ENCODE measurements at places on chromosomes 13 and 19.

- DNase-seq = no peak
Measured at GRCh38 chr13:70191034-70191433, 82.8 kb upstream of the KLHL1 start.

GRCh38 chr19:13099073-13099999 lies 3.3 kb downstream of the LYL1 start:
- DNase-seq = no peak

GRCh38 chr13:44218501-44219240 lies 155.0 kb upstream of the SERP2 start:
- DNase-seq = no peak

GRCh38 chr19:8071912-8072311 lies 19.4 kb downstream of the CCL25 start:
- no peak for DNase-seq

DNA sequence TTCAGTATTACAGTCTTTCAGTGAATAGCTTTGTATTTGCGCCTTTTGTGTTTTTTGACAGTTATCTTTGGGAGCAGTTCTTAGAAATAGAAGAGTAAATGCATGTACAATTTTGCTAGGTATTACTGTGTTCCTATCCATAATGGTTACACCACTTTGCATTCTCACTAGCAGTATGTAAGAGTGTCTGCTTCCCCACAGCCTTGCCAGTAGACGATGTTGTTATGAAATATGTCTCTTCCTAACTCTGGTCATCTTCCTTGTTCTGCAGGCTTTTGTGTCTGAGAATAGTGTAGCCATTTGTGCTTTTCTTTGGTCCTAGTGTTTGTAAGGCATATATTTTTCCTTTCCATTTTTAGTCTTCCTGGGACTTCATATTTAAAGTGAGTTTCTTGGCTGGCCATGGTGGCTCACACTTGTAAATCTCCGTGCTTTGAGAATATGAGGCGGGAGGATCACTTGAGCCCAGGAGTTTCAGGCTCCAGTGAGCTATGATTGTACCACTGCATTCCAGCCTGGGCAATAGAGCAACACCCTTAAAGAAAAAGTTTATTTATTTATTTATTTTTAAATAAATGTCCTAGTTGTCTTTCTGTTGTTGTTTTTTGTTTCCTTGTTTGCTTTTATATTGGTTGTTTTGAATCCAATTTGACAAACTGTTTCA lies 140.3 kb downstream of the PDS5B start:
- DNase-seq = no peak

GRCh38 chr13:38735665-38736440 lies 49.0 kb downstream of the FREM2 start:
- no peak for DNase-seq

GRCh38 chr19:15037586-15037985 lies 11.7 kb upstream of the CASP14 start:
- peak; percentile 4 for DNase-seq

DNA sequence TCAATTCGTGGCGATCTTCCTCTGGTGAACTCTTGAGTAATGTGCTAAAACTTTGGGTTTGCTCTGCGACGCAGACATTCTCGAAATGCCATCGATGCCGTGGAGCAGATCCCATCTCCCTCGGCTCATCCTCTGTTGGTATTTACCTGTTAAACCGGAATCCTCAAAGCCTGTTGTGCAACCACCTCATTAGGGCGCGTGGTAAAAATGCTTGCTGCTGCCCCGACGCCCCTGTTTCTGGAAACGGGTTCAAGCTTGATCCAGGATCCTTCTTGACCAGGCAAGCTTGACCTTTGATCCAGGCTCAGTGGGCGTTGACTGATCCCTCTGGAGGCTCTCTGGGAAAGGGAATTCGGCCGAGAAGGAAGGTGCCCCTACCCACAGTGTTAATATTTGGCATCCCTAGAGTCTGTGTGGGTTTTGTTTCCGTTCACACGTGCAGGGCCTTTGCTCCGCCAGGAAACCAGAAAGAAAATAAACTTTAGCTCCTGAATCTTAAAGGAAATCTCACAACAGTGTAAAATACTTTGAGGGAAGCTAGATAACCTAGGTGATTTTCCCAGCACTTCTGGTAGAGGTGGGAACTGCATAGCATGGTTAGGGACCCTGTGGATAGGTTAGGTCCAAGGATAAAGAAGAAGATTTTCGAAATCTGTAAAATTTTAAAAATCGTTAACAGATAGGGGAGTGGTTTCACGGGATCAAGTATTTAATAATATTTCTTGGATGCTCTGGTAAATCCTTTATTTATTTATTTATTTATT lies 1.1 kb downstream of the LSM14A start:
- peak; percentile 32 for DNase-seq

GRCh38 chr13:113428469-113428865 lies 24.8 kb downstream of the ADPRHL1 start:
- no peak for DNase-seq

DNA sequence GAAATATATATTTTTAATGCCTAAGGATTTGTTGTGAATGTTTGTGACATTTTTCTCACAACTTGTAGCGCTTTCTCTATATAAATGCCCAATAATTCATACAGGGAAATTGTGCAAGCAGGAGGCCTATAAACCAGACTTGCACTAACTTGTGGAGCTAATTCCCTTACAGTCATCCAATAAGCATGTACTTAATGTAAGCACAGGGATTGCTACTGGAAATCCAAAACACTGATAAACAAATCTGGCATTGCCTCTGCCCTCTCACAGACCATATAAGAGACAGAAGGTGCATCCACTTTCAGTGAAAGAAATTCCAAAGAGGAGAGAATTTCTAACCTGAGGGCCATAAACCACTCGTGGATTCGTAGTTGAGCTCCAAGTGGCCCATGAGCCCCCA lies 518.8 kb downstream of the MYO16 start:
- no peak for DNase-seq

GRCh38 chr19:46639358-46640182 lies 3.6 kb upstream of the GNG8 start:
- DNase-seq = no peak

DNA sequence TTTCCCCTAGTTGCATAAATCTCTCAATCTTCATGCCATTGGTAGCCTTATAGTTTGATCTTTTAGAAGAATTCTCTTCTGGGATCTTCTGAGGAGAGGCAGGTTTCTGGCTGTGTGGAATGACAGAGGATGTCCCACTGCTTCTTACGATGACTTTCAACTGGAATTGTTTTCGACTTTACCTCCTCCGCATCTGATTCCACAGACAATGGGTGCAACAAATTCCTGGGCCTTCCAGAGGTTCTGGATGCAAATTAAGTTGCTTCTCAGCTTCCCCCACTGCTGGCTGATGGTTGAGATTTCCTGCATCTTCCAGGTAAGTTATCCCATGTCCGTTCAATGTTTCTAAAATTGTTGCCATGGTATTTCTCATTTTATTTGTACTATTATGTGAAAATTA lies 142.3 kb upstream of the TSC22D1 start:
- DNase-seq = no peak

GRCh38 chr13:28338742-28339141 lies 156.2 kb downstream of the FLT1 start:
- DNase-seq = no peak

DNA sequence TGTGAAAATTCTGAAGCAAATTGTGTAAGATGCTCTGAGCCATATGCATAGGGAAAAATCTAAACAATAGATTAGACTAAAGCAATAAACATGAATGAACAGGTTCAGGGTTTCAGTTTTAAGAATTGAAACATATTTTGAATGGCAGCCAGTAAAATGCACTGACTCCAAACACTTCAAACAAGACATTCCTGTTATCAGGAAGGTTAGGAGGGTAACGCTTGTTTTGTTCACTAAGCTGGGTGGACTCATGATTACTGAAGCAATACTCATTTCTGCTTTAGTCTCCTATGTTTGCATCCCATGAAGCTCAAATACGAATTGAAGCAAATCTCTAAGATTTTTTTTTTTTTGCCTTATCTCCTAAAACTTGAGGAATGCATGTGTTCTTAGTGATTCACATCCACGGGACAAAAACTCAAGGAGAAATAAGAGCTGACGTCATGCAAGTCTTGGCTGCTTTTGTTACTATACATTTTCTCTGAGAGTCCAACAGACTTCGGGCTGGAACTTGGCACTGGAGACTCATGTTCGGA lies 29.1 kb upstream of the IGFL4 start:
- no peak for DNase-seq

GRCh38 chr13:22862478-22862877 lies 318.3 kb upstream of the SGCG start:
- peak; percentile 3 for DNase-seq

- no peak for DNase-seq
Measured at GRCh38 chr19:29676586-29676985, 11.3 kb downstream of the PLEKHF1 start.

DNA sequence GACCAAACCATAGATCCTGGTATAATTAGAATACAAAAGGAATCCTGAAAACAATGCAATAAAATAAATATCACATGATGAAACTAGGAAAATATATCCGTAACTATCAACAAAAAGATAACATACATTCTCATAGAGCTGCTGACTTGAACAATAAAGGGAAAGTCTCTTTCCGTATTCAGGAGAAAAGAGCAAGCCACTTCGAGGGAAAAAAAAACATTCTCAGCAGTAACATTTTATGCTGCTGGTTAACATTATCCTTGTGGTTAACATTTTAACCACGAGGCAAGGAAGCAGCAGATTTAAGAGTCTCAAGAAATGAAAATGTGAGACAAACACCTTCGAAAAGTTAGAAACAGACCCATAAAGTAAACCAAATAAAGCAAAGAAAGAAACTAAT lies 25.8 kb downstream of the NALCN start:
- peak; percentile 54 for DNase-seq

GRCh38 chr13:24511019-24511815 lies 1.4 kb downstream of the PARP4 start:
- peak; percentile 51 for DNase-seq

GRCh38 chr13:20151016-20151415 lies 9.8 kb downstream of the GJA3 start:
- DNase-seq = no peak

GRCh38 chr13:99558570-99559180 lies 57.4 kb downstream of the TM9SF2 start:
- DNase-seq = no peak

DNA sequence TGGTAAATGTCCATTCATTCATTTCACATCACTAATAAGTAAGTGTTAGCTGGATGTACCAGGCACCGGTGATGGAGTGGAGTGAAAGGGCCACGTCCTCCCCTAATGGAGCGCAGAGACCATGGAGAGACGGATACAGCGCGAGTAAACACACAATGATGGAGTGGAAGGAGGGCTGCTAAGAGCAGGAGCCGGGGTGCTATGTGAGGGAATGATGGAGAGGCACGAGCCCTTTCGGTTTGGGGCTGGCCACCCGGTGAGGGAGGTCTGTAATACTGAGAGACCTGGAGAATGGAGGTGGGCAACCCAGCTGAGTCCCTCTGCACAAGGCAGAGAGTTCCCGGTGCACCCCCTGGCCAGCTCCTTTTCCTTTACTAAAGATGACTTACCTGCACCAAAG lies 53.7 kb downstream of the PEPD start:
- no peak for DNase-seq

- peak; percentile 71 for DNase-seq
Measured at GRCh38 chr19:18046059-18046718, 38.2 kb downstream of the ARRDC2 start.

GRCh38 chr19:40596608-40597328 lies 4.4 kb upstream of the LTBP4 start:
- DNase-seq = peak; percentile 41

- no peak for DNase-seq
Measured at GRCh38 chr13:34025746-34026145, 207.8 kb downstream of the RFC3 start.

- DNase-seq = no peak
Measured at GRCh38 chr19:7535998-7536695, 630 bp downstream of the PNPLA6 start.

DNA sequence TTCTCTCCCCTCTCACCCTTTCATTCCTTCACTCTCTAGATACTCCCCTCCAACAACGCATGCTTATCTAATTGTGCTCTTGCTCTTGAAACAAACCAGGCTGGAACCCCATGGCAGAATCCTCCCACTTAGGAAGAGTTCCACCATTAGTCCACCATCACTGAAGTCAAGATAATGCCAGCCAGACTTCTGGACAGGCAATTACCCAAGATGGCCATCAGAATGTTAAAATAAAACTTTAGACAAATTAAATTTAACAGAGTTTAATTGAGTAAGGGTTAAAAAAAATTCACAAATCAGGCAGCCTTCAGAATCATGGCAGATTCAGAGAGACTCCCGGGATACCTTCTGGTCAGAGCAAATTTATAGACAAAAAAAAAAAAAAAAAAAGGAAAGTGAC lies 221.5 kb downstream of the LHFPL6 start:
- DNase-seq = no peak

DNA sequence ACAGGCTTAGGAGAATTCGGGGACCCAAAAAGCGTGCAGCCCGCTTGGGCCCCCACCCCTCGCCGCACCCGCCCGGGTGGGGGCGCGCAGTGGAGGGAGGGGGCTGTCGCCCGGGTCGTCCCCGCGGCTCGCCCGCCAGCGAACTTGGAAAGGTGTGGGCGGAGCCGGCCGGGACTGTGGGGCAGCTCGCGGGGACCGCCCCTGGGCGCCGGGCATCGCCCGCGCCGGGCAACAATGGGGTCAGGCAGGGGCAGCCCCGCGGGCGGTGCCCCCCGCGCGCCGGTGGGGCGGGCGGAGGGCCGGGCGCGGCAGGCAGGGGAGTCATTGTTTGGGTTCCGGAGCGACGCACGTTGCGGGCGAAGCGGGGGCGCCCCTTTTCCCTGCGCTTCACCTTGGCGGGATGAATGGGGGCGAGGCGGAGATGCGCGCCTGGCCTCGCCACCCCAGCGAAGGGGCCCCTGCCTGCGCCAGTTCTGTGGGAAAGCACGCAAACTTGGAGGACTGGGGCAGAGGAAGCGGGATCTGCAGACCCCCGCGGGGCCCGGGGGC lies 647 bp upstream of the KLF12 start:
- peak; percentile 70 for DNase-seq

DNA sequence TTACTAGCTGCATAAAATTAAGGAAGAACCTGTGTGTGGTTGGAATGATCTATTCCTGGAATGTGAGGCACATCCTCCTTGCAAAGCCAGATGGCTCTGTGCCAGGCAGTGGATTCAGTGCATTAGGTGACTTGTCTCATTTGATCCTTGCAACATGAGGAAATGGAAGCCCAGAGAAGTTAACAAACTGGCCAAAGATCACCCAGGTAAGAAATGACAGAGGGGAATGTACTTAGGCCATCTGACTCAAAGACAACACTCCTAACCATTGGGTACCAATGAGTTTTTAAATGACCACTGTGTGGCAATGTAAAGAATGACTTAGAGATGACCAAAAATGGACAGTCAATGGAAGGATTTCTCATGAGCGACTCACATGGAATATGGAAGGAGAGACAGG lies 114.2 kb upstream of the RXFP2 start:
- peak; percentile 56 for DNase-seq

- DNase-seq = peak; percentile 65
Measured at GRCh38 chr13:110886870-110887596, 27.8 kb downstream of the ANKRD10 start.

- DNase-seq = no peak
Measured at GRCh38 chr13:49532593-49532992, 36.8 kb downstream of the PHF11 start.

- DNase-seq = no peak
Measured at GRCh38 chr19:11332822-11333221, 6.6 kb downstream of the RAB3D start.
